Upper lobe of right lung (tissue), 1 donor: ENCODE measurements at places on chromosomes 11 and 22. TPM values are rescaled to one million over a fixed set of nuclear protein-coding genes. Genes with fewer than 3 reads are reported as not detected.

GRCh38 chr11:62068730-62069129 is 55.1 kb upstream of the INCENP start:
- no peaks in the 10 kb centered on the region for H3K27me3 ChIP-seq
- H3K36me3 ChIP-seq = no peaks in the 10 kb centered on the region
- H3K27ac ChIP-seq = no peak overlapping the region
- DNase-seq = peak; percentile 21
- H3K4me3 ChIP-seq = no peak overlapping the region

DNA sequence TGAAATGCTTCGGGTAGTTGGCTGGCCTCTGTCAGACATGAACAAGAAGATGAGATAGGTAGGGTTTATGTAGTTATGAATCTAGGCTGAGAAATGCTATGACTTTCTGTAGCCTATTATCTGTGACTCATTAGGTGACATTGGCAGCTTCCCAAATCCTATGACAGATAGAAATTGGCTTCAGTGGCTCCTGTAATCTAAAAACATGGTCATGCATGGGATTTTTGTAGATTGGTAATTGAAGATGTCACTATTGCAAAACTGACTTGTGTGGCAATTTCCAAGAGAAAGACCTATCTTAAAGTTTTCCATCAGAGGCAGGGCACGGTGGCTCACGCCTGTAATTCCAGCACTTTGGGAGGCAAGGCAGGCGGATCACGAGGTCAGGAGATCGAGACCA is 29.4 kb upstream of the GRIK4 start:
- no peak for DNase-seq
- H3K27me3 ChIP-seq = no peaks in the 10 kb centered on the region

GRCh38 chr11:72250661-72251464 is 6.9 kb upstream of the PHOX2A start:
- no peak overlapping the region for H3K27ac ChIP-seq
- peaks cover 36% of the 10 kb centered on the region for H3K27me3 ChIP-seq
- H3K4me1 ChIP-seq = no peaks in the 10 kb centered on the region
- no peaks in the 10 kb centered on the region for H3K36me3 ChIP-seq

GRCh38 chr11:10930972-10931760 is 73.3 kb upstream of the ZBED5 start:
- peak; percentile 87 for DNase-seq
- H3K27ac ChIP-seq = peak overlapping the region; percentile 86
- H3K27me3 ChIP-seq = no peaks in the 10 kb centered on the region
- H3K4me1 ChIP-seq = peaks cover 11% of the 10 kb centered on the region

DNA sequence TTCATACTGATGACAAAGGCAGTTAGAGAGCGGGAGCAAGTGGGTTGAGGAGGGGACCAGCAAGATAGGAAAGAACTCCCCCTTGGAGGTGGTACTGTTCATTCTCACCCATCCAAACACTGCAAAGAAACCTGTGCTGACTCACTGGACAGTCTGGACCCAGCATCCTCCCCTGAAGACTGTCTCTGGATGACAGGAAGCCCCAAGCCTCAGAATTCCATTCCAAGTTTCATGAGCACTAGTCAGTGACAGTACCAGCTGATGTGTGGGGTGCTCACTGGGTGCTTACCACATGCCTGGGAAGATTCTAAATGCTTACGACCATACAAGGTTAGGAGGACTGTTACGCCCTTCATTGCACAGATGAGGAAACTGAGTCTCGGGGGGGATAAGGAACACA is 160.9 kb downstream of the IGLL1 start:
- no peak overlapping the region for H3K27ac ChIP-seq
- no peak overlapping the region for H3K4me3 ChIP-seq
- DNase-seq = no peak
- no peaks in the 10 kb centered on the region for H3K4me1 ChIP-seq
- no peaks in the 10 kb centered on the region for H3K27me3 ChIP-seq

The MAPK8IP2 gene
- 2.6 TPM for total RNA-seq
